ENCODE measurements at places on chromosomes 11 and 22.

DNA sequence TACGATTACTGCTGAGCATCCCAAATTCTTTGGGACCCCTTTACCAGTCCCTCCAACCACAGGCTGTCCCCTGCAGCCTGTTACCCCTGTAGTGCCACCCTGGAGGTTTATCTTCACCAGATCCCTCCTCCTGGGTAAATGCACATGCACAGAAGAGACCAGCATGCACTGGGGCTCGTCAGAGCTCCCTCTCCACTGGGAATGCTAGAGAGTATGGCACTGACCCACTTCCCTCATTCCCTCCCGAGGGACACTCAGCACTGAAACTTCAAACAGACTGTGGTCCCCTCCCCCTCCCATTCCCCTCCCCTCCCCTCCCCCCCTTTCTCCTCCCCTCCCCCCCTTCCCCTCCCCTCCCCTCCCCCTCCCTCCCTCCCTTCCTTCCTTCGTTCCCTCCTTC, 49.1 kb downstream of the C11orf91 start:
- no peak for DNase-seq

GRCh38 chr11:119306373-119306890, 10.5 kb downstream of the MCAM start:
- DNase-seq = no peak

GRCh38 chr11:65429724-65430405, 7.3 kb downstream of the NEAT1 start:
- no peak for DNase-seq

DNA sequence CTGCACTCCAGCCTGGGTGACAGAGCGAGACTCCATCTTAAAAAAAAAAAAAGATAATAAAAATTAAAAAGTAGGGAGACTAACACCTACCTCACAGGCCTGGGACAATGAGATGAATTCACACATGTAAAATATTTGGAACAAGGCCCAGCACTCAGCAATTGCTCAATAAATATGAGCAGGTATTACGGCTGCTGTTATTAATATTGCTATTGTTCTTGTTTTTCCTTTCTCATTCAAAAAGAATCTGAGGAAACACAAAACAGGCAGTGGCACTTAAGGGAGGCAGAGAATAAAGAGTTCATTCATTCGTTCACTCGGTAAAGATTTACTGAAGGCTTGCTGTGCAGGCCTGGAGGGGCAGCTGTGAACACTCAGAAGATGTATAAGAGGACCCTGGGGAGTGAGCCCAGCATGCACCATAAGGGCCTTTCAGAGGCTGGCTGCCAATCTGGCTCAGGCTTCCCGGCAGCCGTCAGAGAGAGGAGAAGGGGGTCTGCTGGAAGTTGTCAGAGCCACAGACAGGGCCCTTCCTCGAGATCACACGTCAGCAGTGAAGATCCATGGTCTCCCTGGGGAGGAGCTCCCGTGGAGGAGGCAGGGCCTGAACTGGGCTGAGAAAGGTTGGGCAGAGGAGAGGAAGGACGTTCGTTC, 51.6 kb upstream of the TCF20 start:
- no peak for DNase-seq

- DNase-seq = no peak
Measured at GRCh38 chr11:124791626-124792341, 8.4 kb downstream of the MSANTD2 start.

GRCh38 chr11:59224351-59224928, 11.7 kb upstream of the MPEG1 start:
- no peak for DNase-seq

GRCh38 chr22:36225333-36225922, 13.9 kb downstream of the APOL2 start:
- no peak for DNase-seq

GRCh38 chr22:30940685-30941362, 27.8 kb downstream of the MORC2 start:
- DNase-seq = no peak

GRCh38 chr11:116906479-116906878, 69.1 kb upstream of the APOA1 start:
- DNase-seq = no peak

DNA sequence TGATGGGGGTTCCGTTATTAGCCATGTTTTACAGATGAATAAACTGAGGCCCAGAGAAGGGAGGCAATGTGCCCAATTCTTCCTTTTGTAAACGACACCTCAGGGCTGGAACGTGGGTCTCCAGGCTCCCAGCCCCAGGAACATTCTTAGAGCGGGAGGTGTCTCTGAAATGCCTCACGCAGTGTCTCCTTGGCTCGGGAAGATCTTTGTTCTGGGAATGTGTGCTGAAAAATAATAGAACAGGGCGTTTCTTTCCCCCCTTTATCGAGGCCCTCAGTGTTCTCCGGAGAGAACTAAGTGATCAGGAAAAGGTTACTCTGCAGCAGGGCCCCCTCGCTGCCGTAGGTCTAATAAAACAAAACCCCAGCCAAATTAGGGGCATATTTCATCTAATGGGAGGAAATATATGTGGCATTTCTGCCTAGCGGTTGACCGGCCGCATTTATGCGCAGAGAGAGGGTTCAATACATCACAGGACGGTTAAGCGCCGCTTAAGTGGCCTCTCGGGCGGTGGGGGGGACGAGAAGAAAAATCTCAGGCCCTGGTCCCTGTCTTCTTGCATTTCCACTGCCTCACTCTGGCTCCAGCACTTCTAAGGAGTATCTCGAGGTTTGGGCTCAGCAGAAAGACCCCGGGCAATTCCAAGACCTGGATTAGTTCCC, 564.3 kb downstream of the MN1 start:
- no peak for DNase-seq

DNA sequence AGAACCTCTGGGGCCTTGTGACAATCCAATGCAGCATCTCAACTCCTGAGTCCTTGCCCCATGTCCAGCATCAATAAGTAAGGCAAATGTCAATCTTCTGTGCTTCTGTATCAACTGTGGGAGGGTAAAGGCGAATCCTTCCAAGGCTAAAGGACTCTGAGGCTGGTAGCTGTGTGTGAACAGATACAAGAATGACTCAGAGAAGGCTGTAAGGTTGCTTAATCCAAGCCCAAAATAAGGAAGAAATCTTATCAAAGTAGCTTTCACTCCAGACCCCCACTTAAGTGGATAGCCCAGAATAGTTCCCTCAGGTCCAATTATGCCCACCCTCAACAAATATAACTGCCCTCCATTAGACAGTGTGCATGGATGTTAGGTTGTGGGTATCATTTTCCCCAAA, 28.1 kb upstream of the SCGB1A1 start:
- DNase-seq = no peak
